Stimulated activated naive CD4-positive, alpha-beta T cell treated with Interleukin-2 at 50 U/mL for 16 hours (primary cell): ENCODE measurements at places on chromosomes 1 and 21.

GRCh38 chr1:7280347-7280960, 490.6 kb upstream of the VAMP3 start:
- DNase-seq: no peak

GRCh38 chr1:223683586-223684487, 18.3 kb upstream of the CAPN8 start:
- DNase-seq: peak; percentile 36

GRCh38 chr1:36136535-36136934, 11.5 kb upstream of the COL8A2 start:
- DNase-seq: no peak

GRCh38 chr1:161723459-161724141, 2.3 kb downstream of the FCRLB start:
- DNase-seq: no peak

DNA sequence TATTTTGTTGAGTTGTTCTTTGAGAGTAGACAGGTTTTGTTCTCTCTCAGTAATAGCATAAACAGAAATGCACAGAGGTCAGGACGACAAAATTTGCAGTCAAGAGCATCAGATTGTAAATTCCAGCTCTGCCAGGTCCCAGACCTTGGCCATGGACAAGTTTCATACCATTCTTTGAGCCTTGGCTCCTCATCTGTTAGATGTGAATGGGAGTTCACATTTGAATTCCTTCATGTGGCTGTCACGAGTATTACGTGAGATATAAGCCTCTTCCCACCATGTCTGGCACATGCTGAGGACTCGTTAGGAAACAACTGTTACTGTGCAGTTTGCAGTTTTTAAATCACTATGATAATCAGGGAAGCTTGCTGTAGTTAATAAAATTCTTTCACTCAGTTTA, 93.2 kb upstream of the KCTD3 start:
- no peak for DNase-seq

GRCh38 chr1:204359474-204360255, at the start of gene PLEKHA6:
PLEKHA6 (minus strand) TSS chr1:204359929; CDS start chr1:204273727, 86,202 bp downstream.
- no peak for DNase-seq

- no peak for DNase-seq
These were observed 66.7 kb downstream of the COL18A1 start for GRCh38 chr21:45471525-45472221.

- no peak for DNase-seq
These were observed 505.8 kb downstream of the SMYD3 start for GRCh38 chr1:246001142-246001836.

DNA sequence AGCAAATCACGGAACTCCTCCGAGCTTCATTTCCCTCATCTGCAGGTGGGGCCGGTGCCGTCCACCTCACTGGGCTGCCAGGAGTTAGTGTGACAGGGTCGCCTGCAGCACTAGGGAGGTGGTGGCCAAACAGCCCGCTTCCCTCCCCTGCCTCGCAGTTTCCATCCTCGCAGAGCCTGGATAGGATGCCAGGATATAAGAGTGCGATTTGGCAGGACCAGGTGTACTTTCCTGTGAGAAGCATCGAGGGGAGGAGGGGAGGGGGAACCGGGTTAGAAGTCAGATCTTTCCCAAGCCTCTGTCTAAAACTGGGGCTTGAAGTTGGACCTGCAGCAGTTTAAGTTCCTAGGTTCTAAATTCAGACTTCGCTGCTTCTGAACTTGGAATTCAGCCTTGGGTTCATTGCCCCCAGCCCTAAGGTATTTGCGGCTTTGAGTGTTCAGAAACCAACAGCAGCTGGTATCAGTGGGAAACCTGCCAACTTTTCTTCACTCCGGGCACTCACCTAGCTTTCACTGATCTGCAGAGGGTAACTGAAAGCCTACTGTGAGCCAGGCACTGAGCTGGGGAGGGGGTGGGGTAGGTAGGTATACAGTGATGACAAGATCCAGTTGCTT, 1.7 kb upstream of the JUN start:
- no peak for DNase-seq

DNA sequence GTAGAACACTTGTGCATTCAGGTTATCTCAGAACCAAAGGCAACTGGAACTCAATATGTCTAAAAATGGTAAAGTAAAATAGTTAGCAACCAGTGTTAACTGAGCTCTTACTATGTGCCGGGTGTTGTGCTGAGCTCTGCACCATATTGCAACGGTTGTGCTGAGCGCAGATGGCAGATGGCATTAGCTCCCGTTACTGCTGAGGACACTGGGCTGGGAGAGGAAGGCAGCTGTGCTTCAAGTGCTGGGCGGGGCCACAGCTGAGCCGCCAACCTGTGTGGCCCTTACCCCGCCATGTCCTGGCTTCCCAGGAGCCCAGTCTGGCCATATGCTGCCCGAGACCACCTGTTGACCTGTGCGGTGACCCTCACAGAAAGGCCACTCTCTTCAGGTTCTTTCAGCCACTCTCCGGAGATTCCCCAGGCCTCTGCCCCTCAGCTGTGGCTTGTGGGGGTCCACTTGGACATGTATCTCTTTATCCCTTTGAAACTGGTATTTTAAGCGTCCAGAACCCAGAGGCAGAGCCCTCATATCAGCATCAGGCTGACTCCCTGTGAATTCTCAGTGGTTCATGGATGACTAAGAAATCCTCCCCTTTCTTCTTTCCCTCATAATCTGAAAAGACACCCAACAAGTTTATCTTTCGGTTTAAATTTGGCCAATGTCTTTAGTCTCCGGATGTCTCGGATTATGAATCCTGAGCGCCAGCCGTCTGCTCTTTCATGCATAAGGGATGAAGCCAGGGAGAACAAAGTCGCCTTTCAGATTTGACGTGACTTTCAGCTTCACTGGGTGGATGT, 26.4 kb downstream of the LDLRAP1 start:
- no peak for DNase-seq

DNA sequence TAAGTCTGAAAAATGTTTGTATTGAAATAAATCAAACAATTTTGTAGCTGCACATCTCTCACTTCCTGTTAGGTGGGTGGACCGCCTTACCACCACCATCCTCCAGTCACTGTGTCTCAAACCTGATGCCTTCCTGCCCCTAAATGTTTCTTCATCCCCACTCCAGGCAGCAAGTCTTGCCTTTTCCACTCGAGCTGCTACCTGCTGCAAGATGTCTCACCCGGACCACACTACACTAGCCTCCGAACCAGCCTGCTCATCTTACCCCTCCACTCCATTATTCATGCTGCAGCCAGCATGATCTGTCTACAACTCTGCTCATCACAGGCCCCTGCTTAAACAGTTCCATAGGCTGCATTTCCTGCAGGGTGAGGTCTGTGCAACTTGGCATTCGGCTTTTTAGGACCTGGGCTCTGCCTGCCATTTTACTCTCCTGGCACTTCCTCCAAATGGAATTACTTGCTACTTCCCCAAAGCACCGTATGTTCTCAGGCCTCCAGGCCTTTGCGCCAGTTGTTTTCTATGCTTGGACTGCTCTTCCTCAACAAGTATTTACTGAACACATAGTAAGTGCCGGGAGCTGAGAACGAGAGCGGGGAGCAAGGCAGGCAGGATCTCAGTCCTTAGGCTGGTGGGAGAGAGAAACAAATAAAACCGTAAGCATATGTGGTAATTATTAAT, 5.2 kb upstream of the SF3A3 start:
- DNase-seq: no peak
